ENCODE measurements at places on chromosomes 4 and X.
A peak's percentile ranks its signal among the peaks of the same experiment; 100 is the strongest.

DNA sequence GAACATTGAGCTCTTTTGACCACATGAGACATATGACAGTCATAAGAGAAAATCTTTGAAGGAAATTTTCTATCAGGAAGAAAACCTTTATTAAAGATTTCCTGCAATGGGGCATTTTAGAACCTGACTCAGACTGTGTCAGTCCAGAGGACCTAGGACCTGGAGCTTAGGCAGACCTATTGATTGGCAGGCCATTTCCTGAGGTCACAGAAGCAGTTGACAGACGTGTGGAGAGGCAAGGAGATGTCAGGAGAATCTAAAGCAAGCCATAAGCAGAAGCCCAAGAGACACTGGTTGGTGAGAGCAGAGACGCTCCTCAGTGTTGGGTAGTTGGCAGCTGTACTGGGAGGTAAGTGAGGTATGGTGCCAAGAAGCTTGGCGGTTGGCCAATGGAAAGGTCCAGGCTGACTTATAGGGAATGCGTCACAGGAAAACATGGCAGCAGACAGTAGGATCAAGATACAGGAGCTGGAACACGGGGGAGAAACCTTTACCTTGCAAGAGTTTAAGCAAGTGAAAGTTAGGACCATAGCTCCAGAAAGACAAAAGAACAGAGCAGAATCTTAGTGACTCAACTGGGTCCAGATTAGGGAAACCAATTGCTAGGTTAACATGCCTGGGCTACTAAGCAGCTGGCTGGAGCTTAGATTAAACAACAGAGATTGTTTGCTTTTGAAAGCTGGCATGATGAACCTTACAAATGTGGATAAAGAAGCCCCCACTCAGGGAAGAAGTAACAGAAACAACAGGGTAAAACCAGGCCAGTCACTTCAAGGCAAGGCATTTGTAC is 18.6 kb downstream of the PALLD start:
- no peak for DNase-seq

GRCh38 chrX:141278306-141278705 is 36.0 kb upstream of the SPANXC start:
- DNase-seq = no peak

- peak; percentile 47 for DNase-seq
These were observed 63.4 kb downstream of the NFKB1 start for GRCh38 chr4:102564399-102565059.

GRCh38 chr4:20883231-20883630 is 183.0 kb downstream of the PACRGL start:
- no peak for DNase-seq

DNA sequence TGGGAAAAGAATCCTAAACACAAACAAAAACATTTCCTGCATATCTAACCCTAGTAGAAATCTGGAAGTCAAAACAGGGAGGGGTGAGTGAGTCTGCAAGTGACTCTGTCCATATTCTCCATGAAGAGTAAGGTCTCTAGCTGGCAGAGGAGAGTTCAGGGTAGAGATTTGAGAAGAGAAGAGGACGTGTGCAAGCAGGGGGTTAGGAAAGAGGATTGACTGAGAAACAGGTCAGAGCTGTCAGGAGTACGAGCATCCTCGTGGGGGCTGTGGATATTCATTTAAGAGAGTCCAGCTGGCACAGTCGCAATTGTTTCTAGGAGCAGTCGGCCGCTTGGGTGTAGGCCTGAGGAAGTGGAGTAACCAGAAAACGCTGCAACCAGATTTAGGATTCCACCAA is 27.9 kb downstream of the PROM1 start:
- no peak for DNase-seq

GRCh38 chr4:80125252-80126177 is 52.5 kb upstream of the ANTXR2 start:
- DNase-seq = no peak

DNA sequence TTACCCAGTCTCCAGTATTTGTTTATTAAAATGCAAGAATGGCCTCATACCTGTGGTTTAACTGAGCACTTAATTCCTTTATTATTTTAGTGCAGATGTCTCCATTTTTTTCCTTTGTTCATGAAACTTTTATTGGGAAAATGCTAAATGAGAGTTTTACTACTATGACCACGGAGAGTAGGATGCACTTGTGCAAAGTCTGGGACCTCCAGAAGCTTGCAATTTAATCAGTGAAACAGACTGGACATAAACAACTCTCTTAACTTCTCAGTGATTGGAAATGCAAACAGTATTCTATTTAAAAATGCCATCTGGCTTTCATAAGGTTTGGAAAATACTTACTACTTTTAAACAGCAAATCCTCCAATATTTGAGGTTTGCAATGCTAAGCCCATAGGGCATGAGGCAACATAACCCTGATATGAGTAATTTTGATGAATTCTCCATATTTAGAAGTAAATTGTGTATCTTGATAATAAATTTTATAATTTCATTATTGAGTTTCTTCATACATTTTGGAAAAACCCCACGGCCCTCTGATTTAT is 718.7 kb upstream of the MAGEB2 start:
- DNase-seq = no peak

GRCh38 chrX:37781814-37782213 is 2.0 kb downstream of the CYBB start:
- no peak for DNase-seq

DNA sequence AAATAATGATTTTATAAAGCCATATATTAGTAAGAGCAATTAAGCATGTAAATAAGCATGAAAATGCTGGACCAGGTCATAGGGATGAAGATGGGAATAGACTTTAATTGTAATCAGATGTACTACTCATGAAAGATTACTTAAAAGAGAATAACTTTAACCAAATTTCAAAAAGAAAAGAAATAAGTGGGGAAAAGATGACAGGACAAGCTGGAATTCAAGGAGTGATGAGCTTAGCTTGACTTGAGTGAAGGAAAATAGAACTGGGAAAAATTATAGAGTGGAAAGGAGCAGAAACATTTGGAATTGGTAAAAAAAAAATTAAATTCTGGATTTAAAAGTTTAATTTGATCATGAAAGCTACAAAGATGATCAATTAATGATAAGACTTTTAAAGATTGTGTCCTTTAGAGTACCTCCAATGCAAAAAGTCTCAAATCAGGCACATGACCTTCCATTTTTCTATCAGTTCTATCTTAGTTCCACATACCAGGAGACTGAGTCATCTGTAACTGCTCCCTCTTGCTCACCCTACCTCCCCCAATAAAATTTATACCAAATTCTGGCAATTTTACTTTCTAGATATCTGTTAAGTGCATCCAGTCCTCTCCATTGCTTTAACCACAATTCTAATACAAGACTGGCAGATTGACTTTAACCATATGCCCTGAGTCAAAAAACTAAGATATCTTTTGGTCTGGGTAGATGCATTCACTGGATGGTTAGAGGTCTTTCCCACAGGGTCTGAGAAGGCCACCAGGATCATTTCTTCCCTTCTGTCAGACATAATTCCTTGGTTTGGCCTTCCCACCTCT is 56.4 kb upstream of the SLIT2 start:
- DNase-seq = no peak

- DNase-seq = no peak
These were observed 16.1 kb downstream of the GABRA4 start for GRCh38 chr4:46977245-46977644.

GRCh38 chr4:986879-987623 is at the start of gene IDUA:
Gene IDUA, plus strand, starts transcription at chr4:987044. Its CDS starts 41 bp downstream, at chr4:987085.
- peak; percentile 91 for DNase-seq

GRCh38 chr4:119207051-119207450 is 5.5 kb upstream of the USP53 start:
- no peak for DNase-seq

DNA sequence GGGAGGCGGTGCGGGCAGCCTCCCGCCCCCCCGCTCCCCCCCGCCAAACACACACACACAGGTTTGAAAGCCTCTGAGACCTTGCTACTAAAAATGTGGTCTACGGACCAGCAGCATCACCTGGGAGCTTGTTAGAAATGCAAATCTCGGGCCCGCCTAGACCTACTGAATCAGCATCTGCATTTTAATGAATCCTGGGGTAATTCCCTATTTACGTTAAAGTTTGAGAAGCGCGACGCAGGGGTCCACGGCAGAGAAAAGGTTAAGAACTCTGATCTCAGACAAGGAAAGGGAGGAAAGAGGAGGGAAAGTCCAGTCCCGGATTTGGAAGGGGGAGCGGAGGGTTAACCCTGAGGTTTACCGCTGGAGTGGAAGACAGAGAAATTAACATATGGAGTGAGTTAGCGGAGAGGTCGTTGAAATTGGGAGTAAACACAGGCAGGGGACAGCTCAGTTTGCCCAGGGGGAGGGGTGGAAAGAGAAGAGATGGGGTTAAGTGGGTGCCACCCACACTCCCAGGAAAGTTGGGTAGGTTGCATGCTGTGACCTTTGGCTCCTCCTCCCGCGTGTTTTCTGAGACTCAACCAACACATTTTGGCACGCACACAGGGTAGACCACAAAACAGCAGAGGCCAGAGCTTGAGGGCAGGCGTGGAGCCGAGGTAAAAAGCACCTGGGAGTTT is 483.6 kb downstream of the BCOR start:
- no peak for DNase-seq

GRCh38 chr4:121072224-121073003 is at the start of gene NDNF:
Gene NDNF, minus strand, starts transcription at chr4:121072535. Its CDS starts 26,698 bp downstream, at chr4:121045837.
- DNase-seq = no peak

- DNase-seq = no peak
These were observed 37.1 kb downstream of the SLC39A8 start for GRCh38 chr4:102308032-102308799.

DNA sequence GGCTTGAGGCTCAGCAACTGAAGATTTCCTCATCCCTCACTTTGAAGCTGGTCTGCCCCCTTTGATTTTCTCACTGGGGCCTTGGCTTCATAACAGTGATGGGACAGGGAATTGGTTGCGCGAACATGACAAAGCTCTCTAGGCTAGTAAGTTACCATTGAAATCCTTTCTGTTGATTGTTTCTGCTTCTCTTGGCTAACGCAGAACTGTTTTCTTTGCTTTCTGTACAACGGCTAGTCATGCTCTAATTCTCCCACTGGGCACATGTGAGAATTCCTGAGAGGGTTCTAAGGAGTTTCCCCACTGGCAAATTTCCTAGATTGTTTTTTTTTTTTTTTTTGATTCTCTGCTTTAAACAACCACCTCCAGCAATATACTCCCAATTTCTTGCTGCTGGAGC is 738.6 kb downstream of the PCDH7 start:
- DNase-seq = no peak

DNA sequence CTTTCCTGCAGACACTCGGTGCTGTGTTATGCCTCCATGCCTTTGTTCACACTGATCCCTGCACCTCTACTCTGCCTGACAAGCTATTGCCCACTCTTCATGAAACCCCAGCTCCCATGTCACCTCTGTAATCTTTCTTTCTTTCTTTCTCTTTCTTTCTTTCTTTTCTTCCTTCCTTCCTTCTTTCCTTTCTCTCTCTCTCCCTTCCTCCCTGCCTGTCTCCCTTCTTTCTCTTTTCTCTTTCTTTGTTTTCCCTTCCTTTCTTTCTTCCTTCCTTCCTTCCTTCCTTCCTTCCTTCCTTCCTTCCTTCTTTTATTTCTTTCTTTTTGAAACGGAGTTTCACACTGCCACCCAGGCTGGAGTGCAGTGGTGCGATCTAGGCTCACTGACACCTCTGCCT is 12.5 kb downstream of the GJB1 start:
- no peak for DNase-seq

DNA sequence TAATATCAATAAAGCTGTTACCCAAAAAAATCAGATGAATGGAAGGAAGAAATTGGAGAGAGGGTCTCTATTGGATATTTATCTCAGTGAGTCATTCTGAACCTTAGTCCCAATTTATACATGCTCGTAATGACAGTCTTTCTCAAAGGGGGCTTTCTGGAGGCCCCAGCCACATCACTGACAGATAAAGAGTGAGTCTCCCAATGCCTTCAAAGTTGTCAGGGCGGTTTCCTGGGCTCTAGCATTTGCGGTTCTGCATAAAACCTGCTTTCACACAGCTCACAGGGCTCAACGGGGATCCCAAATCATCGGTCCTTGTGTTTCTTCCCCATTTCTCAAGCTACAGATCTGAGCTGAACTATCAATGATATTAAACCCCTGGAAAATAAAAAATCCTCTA is 17.3 kb downstream of the TCEANC start:
- no peak for DNase-seq

GRCh38 chr4:52846502-52846901 is 15.6 kb upstream of the RASL11B start:
- DNase-seq = no peak

DNA sequence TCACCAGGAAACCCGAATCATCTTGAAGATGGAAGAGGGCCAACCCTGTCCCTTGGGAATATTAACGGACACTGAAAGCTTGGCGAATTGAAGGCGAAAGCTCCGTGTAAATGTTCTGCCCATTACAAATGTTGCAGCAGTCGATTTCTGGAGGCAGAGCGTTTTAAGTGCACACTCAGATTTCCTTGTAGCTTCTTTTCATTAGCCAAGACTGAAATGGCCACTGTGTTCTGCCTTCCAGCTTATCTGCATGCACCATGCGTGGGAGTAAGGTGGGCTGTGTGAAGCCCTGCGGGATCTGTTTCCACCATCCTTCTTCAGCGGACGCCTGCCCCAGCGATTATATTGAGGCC is 1.3 kb downstream of the SMIM20 start:
- no peak for DNase-seq

- DNase-seq = no peak
These were observed 65.8 kb upstream of the PRPS1 start for GRCh38 chrX:107562482-107562881.

- DNase-seq = no peak
These were observed 280.0 kb upstream of the EMCN start for GRCh38 chr4:100797791-100798190.

- peak; percentile 42 for DNase-seq
These were observed 26.7 kb downstream of the HTT-AS start for GRCh38 chr4:3047464-3048286.

- no peak for DNase-seq
These were observed 31.2 kb downstream of the PRDM8 start for GRCh38 chr4:80228460-80228859.

GRCh38 chrX:54415534-54416350 is 24.5 kb upstream of the TSR2 start:
- DNase-seq = no peak

GRCh38 chrX:55057675-55058249 is 17.1 kb upstream of the PAGE2B start:
- peak; percentile 4 for DNase-seq

DNA sequence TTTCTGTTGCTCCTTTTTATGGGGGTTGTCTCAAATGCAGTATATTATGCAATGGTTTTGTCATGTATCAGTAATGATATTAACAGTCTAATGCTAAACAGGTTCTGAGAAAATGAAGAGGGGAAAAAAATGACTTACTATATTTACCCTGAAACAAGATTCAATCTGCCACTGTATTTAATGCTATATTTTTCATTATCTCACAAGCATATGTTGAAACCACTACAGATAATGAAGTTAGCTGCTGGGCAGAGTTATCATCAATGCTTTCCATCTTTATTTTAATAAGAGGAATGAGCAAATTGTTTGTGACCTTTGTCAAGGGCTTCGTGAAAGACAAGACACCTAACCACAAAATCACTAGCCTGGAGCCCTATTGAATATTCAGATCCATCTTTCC is 32.6 kb upstream of the NAA11 start:
- DNase-seq = no peak

All from germinal center (tissue), 1 donor.